GM13976 (cell line): ENCODE measurements at places on chromosomes 16 and 17.

GRCh38 chr17:13337864-13338371 is 263.8 kb downstream of the HS3ST3A1 start:
- peak; percentile 22 for DNase-seq

DNA sequence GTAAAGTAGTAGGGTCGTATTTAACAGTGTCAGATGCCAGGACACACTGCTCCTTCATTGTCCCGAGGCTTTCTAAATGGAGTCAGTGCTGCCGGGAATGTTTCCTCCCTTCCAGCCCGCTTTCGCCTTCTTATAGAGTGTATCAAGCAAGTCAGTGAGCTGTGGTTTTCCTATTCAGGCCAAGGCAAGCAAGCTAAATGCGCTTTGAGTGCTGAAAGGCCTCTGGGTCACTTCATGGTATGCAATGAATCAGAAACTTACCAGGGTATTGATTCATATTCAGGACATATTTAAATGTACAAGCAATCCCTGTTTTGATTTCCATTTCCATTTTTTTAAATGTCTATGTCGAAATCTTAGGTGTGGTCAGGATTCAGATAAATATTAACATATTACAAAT is 327.9 kb upstream of the SOX9 start:
- DNase-seq: no peak

GRCh38 chr16:79595231-79595641 is 5.3 kb downstream of the MAF start:
- no peak for DNase-seq

DNA sequence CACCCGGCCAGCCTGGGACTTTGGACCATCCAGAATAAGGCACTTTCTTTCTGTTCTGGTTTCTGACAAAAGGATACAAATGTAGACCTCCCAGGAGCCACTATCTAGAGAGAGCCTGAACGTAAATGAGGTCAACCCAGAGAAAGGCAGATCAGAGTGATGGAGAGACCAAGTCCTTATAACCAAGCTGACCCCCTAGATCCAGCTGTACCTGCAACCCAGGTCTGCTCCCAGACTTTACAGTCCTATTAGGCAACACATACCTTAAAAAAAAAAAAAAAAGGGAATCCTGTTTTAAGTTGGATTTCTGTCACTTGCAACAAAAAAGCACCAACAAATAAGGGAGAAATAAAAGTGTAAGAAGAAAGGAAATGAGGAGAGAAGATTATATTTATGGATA is 23.2 kb downstream of the CPPED1 start:
- DNase-seq: no peak

GRCh38 chr16:86739808-86740207 is 161.5 kb downstream of the FOXL1 start:
- DNase-seq: no peak

DNA sequence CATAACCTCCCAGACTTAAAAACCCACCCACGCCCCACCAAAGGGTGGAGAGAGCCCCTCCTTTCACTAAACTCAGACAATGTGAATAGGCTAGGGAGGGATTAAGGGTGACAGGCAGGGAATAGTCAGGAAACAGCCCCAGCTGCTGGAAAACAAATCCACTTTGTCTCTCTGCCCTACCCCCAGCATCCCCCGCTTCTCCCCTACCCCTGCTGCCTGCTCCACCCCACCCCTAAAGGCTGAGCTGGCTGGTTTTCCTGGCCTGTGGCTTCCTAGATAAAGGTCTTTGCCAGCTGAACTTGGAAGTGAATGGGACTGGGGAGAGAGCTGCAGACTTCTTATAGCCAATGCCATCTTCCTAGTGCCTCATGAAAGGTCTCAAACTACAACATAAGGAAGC is 15.0 kb downstream of the CAVIN1 start:
- no peak for DNase-seq

DNA sequence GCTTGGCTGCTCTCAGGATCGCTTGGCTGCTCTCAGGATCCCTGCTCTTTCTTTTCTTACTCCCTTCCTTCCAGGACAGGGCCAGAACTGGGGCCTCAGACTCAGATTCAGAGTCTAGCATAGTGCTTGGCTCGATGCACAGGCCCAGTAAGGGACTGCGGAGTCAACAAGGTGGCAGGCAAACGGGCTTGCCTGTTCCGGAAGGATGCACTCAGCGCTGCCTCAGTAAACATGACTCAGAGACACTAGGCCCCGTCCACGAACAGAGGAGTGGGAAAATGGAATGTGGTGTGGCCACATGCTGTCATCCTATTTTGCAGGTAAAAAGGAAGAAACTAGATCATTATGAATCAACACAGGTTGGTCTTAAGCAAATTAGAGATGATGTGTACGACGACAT is 9.8 kb downstream of the SPHK1 start:
- DNase-seq: no peak

GRCh38 chr17:1532836-1533602 is 16.6 kb upstream of the INPP5K start:
- peak; percentile 55 for DNase-seq

GRCh38 chr17:33090806-33091205 is 99.2 kb downstream of the SPACA3 start:
- DNase-seq: no peak

DNA sequence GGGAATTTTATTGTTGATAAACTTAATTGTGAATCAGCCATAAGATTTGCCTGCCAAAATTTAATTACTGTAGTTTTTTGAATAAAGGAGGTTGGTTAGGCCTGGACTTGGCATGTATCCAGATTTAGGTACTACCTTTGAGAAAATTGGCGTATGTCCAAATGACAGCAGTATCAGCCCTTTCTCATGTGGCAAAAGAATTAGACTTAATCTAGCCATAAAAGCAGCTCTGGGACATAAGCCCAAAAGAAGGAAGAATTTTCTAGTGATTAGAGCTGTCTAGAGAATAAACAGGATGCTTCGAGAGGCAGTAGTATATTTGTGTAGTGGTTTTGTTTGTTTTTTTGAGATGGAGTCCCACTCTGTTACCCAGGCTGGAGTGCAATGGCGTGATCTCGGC is 27.7 kb downstream of the PPM1E start:
- no peak for DNase-seq

- no peak for DNase-seq
Observed at GRCh38 chr16:57952909-57953308, 18.0 kb downstream of the CNGB1 start.

GRCh38 chr17:82493226-82493781 is 26.2 kb upstream of the FOXK2 start:
- no peak for DNase-seq

- no peak for DNase-seq
Observed at GRCh38 chr16:51550800-51551347, 399.8 kb upstream of the SALL1 start.

- no peak for DNase-seq
Observed at GRCh38 chr17:17947309-17947708, 24.9 kb downstream of the TOM1L2 start.
